ENCODE measurements at places on chromosomes 1 and 21. TPM values are rescaled to one million over a fixed set of nuclear protein-coding genes. Genes with fewer than 3 reads are reported as not detected.

SLC35F3 gene
- total RNA-seq = 8.0 TPM

TMEM183A gene
- 70.7 TPM for total RNA-seq

OR2T35 gene
- total RNA-seq = not detected

ARHGAP29 gene
- 0.07 TPM for total RNA-seq

PCP4 gene
- total RNA-seq = not detected

TNFRSF1B gene
- 315 TPM for total RNA-seq

ACTA1 gene
- total RNA-seq = 0.15 TPM

CFHR2 gene
- total RNA-seq = not detected

PM20D1 gene
- 0.34 TPM for total RNA-seq

C1orf174 gene
- 30.4 TPM for total RNA-seq
